ENCODE measurements at places on chromosomes 7 and 10.

- no peak for DNase-seq
Measured at GRCh38 chr10:52739380-52740154, 33.0 kb downstream of the MBL2 start.

DNA sequence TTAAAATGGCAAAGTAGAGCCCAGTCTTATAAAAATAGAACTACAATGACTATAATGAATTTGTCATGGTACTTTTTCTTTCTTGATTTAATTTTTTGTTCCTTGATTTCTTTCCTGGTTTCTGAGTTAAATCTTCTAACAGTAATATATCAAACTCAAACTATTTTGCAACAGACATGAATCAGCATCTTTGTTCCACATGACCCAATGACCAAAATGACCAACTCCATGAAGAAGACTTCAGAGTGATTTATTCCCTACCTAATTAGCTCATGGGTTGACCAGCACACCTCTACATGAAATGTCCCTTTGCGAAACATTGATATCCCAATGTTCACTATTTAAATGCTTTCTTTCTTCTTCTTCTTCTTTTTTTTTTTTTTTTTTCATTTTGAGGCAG, 30.9 kb downstream of the NMT2 start:
- DNase-seq: no peak

DNA sequence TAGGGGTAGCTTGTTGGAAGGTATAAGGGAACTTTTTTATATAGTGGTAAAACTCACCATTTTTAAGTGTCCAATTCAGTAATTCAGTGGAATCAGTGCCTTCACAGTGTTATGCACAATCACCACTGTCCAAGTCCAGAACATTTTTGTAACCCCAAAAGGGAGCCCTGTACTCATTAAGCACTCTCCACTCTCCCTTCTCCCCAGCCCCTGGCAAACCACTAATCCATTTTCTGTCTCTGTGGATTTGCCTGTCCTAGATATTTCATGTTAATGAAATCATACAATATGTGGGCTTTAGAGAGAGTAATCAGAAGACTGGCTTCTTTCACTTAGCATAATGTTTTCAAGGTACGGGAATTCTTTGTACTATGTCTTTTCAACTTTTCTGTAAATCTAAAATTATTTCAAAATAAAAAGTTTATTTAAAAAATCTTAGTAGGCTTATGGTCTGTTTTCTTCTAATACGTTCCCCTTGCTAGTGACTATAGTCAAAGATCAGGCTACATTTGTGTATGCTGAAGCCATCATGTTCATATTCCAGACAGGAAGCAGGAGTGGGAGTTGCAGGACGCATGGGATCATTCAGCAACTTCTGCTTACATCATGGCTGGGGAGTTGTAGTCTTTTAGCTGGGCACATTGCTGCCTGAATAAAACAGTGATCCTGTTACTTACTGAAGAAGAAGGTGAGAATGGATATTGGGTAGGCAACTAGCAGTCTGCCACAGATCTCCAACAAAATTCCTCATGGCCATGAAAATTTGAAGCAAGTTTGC, 35.4 kb upstream of the TAX1BP1 start:
- DNase-seq: no peak

DNA sequence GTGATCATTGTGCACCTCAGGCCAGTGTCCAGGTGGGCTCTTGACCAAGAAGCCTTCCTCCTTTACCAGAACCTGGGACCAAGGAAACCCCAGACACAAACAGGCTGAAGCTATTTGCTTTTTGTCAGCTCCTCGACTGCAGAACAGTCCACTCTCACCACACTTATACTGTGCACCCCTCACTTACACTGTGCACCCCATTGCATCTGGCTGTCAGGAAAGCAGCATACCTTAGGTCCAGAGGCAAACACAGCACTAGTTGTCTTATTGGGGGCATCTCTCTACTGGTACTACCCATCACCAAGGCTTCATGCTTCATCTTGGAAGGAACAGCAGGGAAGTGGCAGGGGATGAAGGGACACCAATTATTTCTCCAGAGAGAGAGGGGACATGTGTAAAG, 198.1 kb downstream of the CXCL12 start:
- no peak for DNase-seq

DNA sequence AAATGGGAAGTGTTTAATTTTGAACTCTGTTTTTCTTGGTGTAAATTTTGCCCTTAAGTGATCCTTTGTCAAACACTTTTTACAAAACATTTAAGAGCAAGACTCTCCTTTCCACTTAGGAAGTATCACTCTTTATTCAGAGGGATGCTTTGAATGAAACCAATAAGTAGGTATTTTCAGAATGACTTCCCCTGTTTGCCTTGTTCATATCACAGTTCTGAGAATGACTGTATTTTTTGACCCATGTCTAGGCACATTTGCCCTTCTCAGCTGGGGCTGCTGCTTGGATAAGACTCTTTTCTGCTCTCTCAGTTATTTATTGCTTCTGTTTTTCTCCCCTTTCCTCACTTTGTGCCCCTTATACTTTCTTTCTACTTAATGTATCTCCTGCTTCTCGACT, 98.2 kb downstream of the CCNY start:
- DNase-seq: no peak

GRCh38 chr7:35520810-35521625, 173.9 kb downstream of the HERPUD2 start:
- DNase-seq: no peak

DNA sequence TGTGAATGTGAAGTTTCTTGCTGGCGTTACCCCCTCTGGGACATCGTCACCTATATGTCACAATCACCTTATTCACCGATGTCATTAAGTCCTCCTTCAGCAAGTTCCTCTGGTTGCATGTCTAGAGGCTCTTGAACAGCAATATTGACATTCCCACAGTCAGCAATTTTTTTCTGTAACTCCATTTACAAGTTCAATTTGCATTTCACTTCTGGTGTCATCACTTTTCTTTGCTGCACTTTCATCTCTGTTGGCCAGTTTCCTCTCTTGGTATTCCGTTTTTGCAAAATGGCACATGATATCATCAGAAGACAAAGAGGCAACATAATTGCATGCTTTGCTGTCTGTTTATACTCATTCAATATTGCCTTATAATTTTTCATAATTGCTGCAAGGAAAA, 69.8 kb downstream of the SRI start:
- no peak for DNase-seq

DNA sequence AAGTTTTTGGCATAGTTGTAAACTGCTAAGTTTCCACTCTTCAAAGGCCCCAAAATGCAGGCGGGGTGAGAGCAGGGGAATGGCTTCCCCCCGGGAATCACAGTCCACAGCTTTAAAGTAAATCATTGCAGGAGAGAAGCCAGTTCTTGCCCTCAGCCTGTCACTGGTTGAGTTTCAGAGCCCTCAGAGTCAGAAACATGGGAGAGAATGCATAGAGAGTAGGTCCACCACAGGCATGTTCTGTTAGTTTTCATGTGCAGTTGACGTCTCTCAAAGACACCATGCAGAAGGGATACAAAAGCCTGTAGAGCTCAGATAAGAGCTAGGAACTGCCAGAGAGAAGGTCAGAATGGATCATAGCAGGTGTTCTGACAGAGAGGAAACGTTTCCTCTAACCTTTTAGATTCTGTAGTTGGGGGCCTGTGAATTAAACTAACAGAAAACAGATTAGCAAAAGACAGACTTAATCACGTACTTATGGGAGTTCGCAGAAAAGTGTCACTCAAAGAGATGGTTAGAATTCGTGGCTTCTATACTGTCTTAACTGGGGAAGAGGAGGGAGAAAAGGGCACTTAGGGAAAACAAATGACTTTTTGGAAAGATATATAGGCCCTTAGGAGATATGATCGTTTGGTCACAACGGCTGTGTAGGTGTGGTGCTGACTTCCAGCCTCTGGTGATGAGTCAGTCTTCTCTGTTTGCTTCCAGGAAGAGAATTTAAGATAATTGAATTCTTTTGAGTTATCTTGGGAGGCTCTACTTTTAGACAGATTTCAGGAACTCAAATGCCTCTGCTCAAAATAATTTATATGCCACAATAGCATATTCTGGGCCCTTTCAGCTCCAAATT, 48.0 kb upstream of the MSRB2 start:
- DNase-seq: no peak

DNA sequence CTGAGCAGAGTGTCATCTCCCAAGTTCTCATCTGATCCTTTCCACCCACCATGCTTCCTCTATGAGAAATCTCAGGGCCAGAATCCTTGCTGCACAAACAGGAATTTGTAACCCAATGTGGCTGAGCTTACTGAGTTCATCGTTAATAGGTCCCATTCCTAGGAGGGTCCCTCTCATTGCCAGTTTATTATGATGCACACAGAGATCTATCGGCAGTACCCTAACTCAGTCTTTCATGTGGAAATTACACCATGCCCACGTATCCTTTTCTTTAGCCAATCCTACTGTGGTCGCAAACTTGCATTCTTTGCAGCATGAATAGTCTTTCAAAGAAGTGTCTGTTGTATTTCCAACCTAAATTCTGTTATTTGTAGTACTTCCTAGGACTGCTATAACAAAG, 12.1 kb downstream of the TMEM236 start:
- DNase-seq: no peak

DNA sequence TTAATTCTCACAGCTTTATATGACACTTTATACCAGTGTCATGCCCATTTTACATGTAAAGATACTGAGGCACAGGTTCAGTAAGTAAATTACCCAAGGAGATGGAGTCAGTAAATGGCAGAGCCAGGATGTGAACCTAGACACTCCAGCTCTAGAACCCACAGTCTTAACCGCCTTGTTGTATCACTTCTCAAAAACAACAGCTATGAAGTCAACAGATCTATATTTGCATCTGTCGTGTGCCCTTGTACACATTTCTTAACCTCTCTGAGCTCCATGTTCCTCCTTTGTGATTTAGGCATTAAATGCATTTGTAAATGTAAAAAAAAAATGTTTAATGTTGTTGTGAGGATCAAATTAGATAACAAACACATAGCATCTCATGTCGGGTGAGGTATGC, 716.2 kb downstream of the SUGCT start:
- DNase-seq: no peak

GRCh38 chr7:27151341-27151930, 947 bp downstream of the HOXA3 start:
- no peak for DNase-seq

GRCh38 chr10:43594944-43595589, 11.2 kb upstream of the ZNF485 start:
- peak; percentile 46 for DNase-seq

DNA sequence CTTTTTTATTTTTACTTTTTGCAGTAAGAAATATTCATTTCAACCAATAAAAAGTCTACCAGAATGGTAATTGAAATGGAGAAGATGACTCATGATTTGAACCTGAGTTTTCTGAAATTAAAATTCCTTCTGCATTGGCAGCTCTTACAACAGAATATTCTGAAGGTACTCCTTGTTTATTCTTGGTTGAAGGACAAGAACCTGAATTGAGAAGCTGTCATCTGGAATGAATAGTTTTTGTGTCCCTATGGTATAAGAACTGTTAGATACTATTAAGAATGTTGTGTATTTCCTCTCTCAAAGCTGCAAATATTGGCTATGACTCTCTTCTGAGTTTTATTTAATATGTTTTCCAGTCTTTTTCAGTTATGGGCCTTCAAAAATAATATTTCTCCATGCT, 56.1 kb downstream of the CDK1 start:
- DNase-seq: no peak

- no peak for DNase-seq
Measured at GRCh38 chr10:20936396-20936795, 39.3 kb upstream of the NEBL start.

DNA sequence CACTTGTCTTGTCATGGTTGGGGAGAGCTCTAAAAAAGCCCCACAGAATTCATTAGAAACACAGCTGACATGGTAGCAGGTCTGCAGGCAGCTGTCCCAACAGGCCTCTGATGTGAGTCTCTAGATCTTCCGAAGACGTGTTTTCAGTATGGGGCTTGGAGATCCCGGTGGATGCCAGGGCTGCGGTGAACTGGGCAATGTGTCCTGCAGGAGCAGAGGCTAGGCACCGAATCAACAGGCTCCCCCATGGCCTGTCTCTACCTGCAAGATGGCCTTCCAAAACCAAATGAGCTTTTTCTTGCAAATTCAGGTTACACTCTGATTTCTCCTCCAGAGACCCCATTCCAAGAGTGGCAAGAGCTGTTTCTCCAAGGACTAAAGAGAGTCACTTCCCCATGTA, 2.9 kb downstream of the CPXM2 start:
- DNase-seq: no peak

GRCh38 chr7:78020874-78021249, 222.3 kb downstream of the PHTF2 start:
- DNase-seq: no peak

DNA sequence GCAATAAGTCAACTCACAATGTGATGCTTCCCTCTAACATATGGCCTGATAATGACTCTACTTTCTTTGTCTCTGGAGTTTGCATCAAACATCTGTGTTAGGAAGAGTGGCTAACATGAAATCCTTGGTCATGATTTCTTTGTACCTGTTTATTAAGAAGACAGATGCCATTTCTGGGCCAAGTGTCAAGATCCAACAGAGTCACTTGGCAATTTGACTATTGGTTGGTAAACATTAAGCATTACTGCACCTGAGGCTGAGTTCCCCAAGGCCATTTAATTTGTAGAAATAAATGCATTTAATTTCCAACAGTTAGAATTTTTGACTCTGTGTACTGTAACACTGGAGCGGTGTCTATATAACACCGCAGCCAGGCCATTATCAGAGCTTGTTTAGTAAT, 403.7 kb downstream of the GALNT17 start:
- DNase-seq: no peak

DNA sequence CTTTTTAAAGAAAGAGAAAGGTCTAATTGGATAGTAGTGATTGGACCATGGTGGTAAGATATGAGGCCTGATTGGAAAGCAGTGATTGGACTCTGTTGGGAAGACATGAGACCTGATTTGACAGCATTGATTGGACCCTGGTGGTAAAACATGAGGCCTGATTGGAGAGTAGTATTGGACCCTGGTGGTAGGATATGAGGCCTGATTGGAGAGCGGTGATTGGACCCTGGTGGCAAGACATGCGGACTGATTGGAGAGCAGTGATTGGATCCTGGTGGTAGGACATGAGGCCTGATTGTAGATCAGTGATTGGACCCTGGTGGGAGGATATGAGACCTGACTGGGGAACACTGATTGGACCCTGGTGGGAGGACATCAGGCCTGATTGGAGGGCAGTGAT, 444.3 kb downstream of the LRMDA start:
- no peak for DNase-seq

GRCh38 chr7:66877577-66878300, 43.3 kb upstream of the TMEM248 start:
- no peak for DNase-seq

- DNase-seq: no peak
Measured at GRCh38 chr7:66697449-66698438, 42.8 kb upstream of the RABGEF1 start.

DNA sequence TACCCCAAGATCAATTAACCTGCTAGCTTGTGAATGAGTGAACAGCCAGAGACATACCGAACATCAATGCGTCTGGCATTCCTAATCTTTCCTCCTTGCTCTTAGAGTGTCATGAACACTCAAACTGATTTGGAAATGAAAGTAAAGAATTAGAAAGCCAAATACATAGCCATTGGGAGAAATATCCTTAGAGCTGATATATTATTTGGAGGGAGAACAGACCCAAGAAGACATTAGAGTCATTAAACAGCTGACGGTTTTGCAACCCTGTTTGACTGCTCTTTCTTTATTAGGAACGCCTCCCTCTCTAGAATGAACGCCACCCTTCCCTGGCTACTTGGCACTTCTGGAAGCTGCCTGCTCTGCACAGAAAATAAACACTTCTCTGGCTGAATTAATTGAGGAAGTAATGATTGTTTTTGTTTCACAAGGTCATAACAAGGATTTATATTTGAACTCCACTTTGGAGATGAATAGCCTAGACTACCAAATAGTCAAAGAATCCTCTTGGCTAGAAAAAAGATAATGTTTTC, 42.8 kb downstream of the CTTNBP2 start:
- no peak for DNase-seq

GRCh38 chr10:60576130-60577069, 186.7 kb upstream of the ANK3 start:
- DNase-seq: no peak
